ENCODE measurements at places on chromosomes 16 and 17.
A peak's percentile ranks its signal among the peaks of the same experiment; 100 is the strongest.

- peak; percentile 90 for DNase-seq
Measured at GRCh38 chr17:55264645-55265298, at the start of gene HLF. Gene HLF (plus strand): TSS chr17:55264960. CDS start chr17:55265485, 525 bp downstream.

DNA sequence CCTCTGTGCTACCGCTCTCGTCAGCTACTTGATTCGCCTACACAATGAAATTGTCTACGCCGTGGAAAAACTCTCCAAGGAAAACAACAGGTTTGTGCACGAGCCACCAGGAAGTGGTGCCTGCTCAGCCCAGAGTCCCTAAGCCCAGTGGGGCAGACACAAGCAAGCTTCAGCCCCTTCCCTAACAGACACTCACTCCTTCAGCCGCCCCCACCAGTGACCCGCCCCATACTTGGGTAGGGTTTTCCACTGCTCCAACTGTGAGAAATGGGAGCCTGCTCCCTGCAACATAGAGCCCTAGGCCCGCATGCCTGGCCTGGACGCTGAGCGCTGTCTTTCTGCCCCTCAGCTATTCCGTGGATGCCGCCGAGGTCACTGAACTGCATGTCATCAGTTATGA is 28.6 kb upstream of the ENDOV start:
- DNase-seq: no peak

DNA sequence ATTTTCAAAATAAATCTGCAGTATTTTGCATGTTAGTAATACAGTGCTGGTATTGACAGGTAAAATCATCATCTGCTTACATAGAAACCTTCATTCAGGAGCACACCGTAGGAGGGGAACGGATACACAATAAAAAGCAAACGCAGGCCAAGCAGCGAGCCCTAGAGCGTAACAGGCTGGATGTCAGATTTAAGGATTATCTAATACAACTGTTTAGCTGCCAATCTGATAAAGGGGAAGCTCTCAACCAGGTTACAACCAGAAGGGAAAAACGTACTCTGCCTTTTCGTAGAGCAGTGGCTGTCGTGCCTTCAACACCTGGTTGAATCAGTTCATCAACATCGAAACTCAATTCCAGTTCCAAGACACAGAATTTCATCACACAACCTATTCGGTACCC is 16.4 kb upstream of the CUEDC1 start:
- DNase-seq: no peak

GRCh38 chr17:16923097-16923903 is 48.6 kb downstream of the TNFRSF13B start:
- DNase-seq: no peak

DNA sequence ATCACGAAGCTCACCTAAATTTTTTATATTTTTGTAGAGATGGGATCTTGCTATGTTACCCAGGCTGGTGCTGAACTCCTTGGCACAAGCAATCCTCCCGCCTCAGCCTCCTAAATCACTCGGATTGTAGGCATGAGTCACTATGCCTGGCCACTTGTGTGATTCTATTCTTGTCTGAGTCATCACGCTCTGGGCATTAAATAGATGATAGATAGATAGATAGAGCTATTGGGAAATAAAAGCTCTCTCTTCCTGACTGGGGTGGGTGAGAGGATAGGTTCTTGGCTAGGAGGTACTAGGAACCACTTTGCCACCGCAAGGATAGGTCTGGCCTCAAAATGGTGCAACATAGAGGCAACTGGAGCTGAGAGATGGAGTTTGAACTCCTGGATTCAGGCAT is 21.4 kb upstream of the CACNG3 start:
- no peak for DNase-seq

Measured in GM03348 (cell line).